ENCODE measurements at places on chromosomes 6 and 20. TPM values are rescaled to one million over a fixed set of nuclear protein-coding genes. Genes with fewer than 3 reads are reported as not detected.

SLC24A3 gene
- polyA plus RNA-seq: 6.5 TPM

TNF gene
- polyA plus RNA-seq: 0.71 TPM

EYA2 gene
- 21.5 TPM for polyA plus RNA-seq

ITPR3 gene
- polyA plus RNA-seq: 11.9 TPM

SLC2A10 gene
- polyA plus RNA-seq: 5.4 TPM

NKAPL gene
- 0.53 TPM for polyA plus RNA-seq

MCCD1 gene
- polyA plus RNA-seq: not detected

ME1 gene
- 17.4 TPM for polyA plus RNA-seq

TUBE1 gene
- 8.3 TPM for polyA plus RNA-seq

MMP24 gene
- polyA plus RNA-seq: 0.12 TPM

IMPG1 gene
- 0.04 TPM for polyA plus RNA-seq

RIMS1 gene
- 1.0 TPM for polyA plus RNA-seq

SRSF12 gene
- polyA plus RNA-seq: 0.31 TPM

SAMD3 gene
- polyA plus RNA-seq: 0.18 TPM

MYO6 gene
- 26.8 TPM for polyA plus RNA-seq

CSTF1 gene
- 13.2 TPM for polyA plus RNA-seq

COX4I2 gene
- 3.8 TPM for polyA plus RNA-seq

LGSN gene
- not detected for polyA plus RNA-seq

VGLL2 gene
- 0.04 TPM for polyA plus RNA-seq

RIPOR3 gene
- 2.6 TPM for polyA plus RNA-seq

BFSP1 gene
- 1.2 TPM for polyA plus RNA-seq

IL17F gene
- polyA plus RNA-seq: not detected

RAB44 gene
- 0.21 TPM for polyA plus RNA-seq

CCM2L gene
- polyA plus RNA-seq: 1.8 TPM

MICB gene
- polyA plus RNA-seq: 0.77 TPM

EYS gene
- not detected for polyA plus RNA-seq

GCNT2 gene
- 3.0 TPM for polyA plus RNA-seq

SAMD10 gene
- 9.4 TPM for polyA plus RNA-seq

HLA-E gene
- 196 TPM for polyA plus RNA-seq

FKBP1C gene
- 0.04 TPM for polyA plus RNA-seq

KHDRBS2 gene
- 0.01 TPM for polyA plus RNA-seq

SSTR4 gene
- not detected for polyA plus RNA-seq

VNN1 gene
- 0.28 TPM for polyA plus RNA-seq

GUCA1A gene
- polyA plus RNA-seq: not detected

ZNFX1 gene
- polyA plus RNA-seq: 4.4 TPM

RFX6 gene
- polyA plus RNA-seq: not detected

POM121L2 gene
- polyA plus RNA-seq: not detected

BTN1A1 gene
- not detected for polyA plus RNA-seq

BPIFA1 gene
- polyA plus RNA-seq: not detected

PGC gene
- polyA plus RNA-seq: 13.4 TPM

MUC22 gene
- polyA plus RNA-seq: 5.8 TPM

ADGRB3 gene
- 0.08 TPM for polyA plus RNA-seq

COL20A1 gene
- not detected for polyA plus RNA-seq

TTBK1 gene
- polyA plus RNA-seq: 0.02 TPM

NKX2-2 gene
- not detected for polyA plus RNA-seq

PHF3 gene
- polyA plus RNA-seq: 5.7 TPM

C6orf15 gene
- polyA plus RNA-seq: 0.08 TPM

MYMX gene
- 0.05 TPM for polyA plus RNA-seq

EXOC2 gene
- polyA plus RNA-seq: 9.5 TPM

DLL1 gene
- 12.5 TPM for polyA plus RNA-seq

BPIFB3 gene
- not detected for polyA plus RNA-seq

SLC13A3 gene
- polyA plus RNA-seq: 0.22 TPM

CYP39A1 gene
- polyA plus RNA-seq: 2.4 TPM

PNISR gene
- polyA plus RNA-seq: 26.1 TPM

AHCY gene
- polyA plus RNA-seq: 113 TPM

KCNK17 gene
- polyA plus RNA-seq: 0.24 TPM

HIVEP2 gene
- 4.8 TPM for polyA plus RNA-seq

TFAP2B gene
- 3.3 TPM for polyA plus RNA-seq

Measured in esophagus (tissue), 2 donors.